Gastrocnemius medialis (tissue), 4 donors: ENCODE measurements at places on chromosomes 5 and 9. TPM values are rescaled to one million over a fixed set of nuclear protein-coding genes. Genes with fewer than 3 reads are reported as not detected.
A peak's percentile ranks its signal among the peaks of the same experiment; 100 is the strongest.

SLC6A3 gene
- not detected for total RNA-seq

TICAM2 gene
- 1.3 TPM for total RNA-seq

DNA sequence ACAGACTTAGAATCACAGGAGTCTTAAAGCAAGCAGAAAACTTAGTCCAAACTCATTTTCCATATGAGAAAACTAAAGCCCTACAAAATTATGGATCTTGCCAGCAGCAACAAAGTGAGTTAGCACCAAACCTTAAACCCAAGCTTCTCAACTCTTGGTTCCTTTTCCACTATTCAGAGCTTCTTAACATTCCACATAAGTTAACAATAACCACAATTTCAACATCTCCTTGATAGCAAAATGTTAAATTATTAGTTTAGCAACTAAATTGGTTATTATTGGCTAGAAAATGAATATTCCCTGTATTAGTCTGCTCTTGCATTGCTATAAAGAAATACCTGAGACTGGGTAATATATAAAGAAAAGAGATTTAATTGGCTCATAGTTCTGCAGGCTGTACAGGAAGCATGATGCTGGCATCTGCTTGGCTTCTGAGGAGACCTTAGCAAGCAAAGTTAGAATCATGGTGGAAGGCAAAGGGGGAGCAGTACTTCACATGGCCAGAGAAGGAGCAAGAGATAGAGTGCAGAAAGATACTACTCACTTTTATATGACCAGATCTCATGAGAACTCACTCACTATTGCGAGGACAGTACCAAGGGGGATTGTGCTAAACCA, 26.2 kb upstream of the ARSB start:
- DNase-seq, result no peak

TSSK1B gene
- not detected for total RNA-seq

GRCh38 chr5:169731221-169731620, 94.1 kb downstream of the DOCK2 start:
- DNase-seq, result no peak

DNA sequence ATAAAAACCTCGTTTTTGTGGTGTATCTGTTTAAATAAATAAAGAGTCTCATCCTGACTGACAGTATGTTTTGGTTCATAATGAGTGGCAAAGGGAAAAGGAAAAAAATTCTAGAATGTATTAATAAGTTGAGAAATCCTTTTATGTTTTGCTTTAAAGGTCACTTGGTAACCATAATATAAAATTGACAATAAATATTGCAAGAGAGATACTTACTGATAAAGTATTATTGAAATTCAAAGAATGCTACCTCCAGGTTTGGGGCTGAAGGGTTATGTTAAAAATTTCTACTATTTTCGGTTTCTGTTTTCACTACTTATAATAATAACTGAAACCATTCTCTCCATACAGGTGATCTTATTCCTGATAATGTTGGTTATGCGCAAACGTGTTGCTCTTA, 85.4 kb upstream of the FSD1L start:
- DNase-seq, result no peak

DNA sequence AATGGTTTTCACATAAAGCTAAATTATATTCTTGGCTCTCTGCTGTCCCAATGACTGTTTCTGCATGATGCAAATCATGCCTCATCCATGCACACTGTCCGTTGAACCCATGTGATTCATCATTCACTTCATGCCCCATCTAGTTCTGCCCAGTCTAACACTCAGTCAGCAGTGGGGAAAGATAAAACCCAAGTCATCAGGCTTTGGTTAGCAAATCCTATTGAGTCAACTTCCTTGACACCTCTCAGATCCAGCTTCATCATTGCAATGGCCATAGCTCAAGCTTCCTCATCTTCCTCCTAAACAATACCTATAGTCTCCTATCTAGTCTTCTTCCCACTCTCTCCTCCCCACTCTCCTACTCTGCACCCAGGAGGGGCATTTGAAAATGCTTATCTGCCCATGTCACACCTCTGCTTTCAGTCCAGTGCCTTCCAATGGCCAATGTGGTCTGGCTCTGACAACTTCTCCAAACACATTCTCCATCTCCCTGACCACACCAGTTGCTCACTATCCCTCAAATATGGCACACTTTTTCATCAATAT, 266.0 kb upstream of the TRIM32 start:
- no peak for DNase-seq

- no peak for DNase-seq
Observed at GRCh38 chr9:71121275-71122021, at the start of gene TRPM3. TRPM3 (minus strand) TSS chr9:71121621; CDS start chr9:71121354, 267 bp downstream.

DNA sequence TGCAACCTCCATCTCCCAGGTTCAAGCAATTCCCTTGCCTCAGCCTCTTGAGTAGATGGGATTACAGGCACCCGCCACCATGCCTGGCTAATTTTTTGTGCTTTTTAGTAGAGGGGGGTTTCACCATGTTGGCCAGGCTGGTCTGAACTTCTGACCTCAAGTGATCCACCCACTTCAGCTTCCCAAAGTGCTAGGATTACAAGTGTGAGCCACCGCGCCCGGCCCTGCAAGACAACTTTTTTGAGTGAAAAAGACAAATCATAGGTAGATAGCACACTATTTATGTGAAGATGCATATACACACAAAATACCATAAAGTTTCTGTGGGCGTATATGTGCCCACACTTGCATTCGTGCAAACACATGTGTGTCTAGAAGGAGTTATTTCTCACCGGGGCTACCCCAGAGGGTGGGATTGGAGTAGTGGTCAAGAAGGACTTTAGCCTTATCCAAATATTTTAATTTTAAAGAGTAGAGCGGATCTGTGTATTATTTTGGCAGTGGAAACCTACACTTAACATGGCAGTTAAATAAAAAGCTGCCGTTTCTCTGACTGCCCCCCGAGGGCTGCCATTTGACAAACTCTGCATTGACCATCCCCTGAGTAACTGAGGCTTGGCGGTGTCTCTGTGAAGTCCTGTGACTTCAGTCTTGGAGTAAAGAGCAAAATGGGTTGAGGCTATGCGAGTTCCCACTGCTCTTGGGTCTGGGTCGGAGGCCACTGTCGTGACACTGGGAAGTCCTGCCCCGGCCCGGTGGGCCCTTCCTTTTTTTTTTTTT, 93.4 kb upstream of the PTCH1 start:
- DNase-seq, result no peak

C7 gene
- 3.5 TPM for total RNA-seq

DNA sequence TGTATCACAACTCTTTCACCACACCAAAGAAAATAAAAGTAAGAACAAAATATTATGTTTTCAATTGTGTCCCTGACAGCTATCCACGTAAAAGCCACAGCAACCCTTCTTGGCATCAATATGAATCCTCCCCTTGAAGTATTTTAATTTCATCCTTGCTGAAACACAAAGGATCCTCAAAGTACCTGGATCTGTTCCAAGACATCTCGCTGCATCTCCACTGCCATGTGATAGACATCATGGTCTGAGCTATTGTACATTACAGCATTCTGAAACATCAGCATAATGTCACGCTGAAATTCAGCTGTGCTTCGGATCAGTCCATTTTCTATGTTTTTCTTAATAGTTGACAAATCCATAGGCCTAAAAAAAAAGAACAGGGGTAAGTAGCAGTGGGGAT, 17.7 kb downstream of the BRD8 start:
- DNase-seq, result no peak

DNA sequence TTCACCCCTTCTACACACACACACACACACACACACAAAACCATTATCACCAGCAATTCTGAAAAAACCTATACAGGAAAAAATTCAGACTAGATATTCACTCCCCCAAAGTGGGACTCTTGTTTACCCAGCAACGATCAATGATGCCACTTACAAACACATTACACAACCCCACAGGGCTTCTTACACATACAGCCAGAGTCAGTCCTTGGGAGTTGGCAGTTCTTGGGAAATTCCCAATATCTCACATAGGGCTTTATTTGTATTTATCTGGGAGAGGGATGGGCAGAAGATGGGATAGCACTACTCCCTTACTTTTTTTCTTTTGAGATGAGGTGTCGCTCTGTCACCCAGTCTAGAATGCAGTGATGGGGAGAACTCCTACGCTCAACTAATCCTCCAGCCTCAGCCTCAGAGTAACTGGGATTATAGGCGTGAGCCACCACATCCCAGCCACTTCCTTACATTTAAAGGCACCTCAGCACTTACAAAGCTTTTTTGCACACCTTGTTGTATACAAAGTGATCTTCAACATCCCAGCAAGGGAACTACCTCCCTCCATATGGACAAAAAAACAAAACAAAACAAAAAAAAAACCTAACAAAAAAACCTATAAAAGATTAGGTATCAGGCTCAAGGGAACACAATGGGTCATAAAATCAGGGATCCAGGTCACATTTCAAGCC, 168.4 kb downstream of the TSSK1B start:
- no peak for DNase-seq

PPP3R2 gene
- total RNA-seq, result not detected

- no peak for DNase-seq
Observed at GRCh38 chr5:68463606-68464005, 248.1 kb downstream of the PIK3R1 start.

TMEFF1 gene
- total RNA-seq, result not detected

- no peak for DNase-seq
Observed at GRCh38 chr5:35141739-35142138, 88.5 kb downstream of the PRLR start.

GRCh38 chr9:27210588-27210987, 86.4 kb downstream of the EQTN start:
- DNase-seq, result no peak

CDO1 gene
- total RNA-seq, result 21.6 TPM

CCDC112 gene
- 3.1 TPM for total RNA-seq

MCTP1 gene
- 5.4 TPM for total RNA-seq

MSX2 gene
- 2.1 TPM for total RNA-seq

DNA sequence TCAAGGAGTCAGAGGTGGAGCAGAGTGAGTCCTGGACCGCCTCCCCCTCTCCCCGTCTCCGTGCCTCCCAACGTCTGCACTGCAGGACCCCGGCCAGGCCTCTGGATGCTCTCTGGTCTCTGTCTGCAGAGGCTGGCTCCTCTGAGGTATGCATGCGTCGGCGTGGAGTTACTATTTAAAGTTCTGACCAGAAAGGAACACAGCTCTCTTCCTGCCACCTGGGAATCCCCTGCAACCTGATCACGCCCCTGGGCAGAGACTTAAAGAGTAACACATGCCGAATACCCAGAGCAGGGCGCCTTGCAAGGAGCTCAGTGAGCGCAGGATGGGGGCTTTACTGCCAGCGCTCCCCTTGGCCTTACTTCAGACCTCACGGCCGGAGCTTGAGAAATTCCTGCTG, 16.0 kb downstream of the ANXA6 start:
- DNase-seq, result peak; percentile 73

GRCh38 chr5:88377240-88377639, 108.6 kb upstream of the TMEM161B start:
- DNase-seq, result no peak

SCGB3A2 gene
- total RNA-seq, result not detected

- no peak for DNase-seq
Observed at GRCh38 chr5:176693477-176693851, 46.2 kb downstream of the TSPAN17 start.

TERT gene
- total RNA-seq, result not detected

GRCh38 chr9:69211424-69212036, 37.5 kb downstream of the TJP2 start:
- no peak for DNase-seq

SLC34A3 gene
- total RNA-seq, result not detected

KCNV2 gene
- not detected for total RNA-seq

DNA sequence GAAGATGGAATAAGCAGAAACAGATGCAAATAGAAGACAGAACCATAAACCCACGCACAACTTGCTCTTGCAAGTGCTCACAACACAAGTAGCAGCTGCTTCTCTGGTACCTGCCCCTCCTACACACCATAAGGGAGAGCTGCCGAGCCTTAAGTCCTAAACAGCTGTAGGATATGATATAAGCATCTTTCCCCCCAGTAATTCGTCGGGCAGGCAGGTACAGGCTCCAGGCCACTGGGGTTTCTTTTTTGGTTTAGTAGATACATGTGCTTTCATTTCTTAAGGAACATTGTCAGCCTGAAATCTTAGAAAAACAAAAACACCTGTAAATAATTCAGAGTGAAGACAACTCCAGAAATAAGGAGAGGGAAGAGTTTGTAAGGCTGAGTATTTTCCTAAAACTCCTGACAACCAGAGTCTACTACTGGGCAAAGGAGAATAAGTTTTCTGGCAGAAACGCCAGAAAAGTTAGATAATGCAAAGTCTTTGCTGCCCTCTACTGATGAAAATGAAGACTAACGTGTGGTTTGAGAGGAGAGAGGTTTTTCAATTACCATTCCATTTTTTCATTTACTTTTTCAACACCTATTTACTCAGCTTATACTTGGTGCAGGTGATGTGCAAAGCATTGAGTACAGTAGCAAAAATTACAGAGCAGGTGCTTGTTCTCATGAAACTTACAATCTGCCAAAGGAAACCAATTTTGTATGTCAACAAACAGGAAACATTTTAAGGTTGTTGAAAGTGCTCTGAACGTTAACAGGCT, 20.1 kb upstream of the TCERG1 start:
- no peak for DNase-seq

GRCh38 chr9:9612270-9612669, 1000.5 kb downstream of the PTPRD start:
- DNase-seq, result no peak
